Gastrocnemius medialis (tissue), 4 donors: ENCODE measurements at places on chromosomes 13 and 19.
A peak's percentile ranks its signal among the peaks of the same experiment; 100 is the strongest.

GRCh38 chr13:76967031-76967430, 18.7 kb downstream of the ACOD1 start:
- no peak for DNase-seq

DNA sequence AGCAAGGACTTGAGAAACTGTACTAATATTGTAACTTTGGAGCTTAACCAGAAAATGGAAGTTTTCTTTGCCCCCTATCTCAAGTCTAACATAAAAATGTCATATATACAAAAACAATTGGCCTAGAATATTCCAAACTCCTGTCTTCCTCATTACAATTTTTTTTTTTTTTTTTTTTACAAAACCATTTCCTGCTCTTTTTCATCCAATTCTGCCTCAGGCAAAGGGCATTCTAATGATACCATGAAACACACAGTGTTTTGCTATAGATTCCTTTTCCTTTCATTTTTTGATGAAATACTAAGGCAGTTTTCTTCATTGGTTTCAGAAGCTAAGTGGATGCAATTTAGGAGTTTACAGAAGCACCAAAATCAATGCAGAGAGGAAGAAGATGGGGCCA, 119.7 kb downstream of the LHFPL6 start:
- no peak for DNase-seq

DNA sequence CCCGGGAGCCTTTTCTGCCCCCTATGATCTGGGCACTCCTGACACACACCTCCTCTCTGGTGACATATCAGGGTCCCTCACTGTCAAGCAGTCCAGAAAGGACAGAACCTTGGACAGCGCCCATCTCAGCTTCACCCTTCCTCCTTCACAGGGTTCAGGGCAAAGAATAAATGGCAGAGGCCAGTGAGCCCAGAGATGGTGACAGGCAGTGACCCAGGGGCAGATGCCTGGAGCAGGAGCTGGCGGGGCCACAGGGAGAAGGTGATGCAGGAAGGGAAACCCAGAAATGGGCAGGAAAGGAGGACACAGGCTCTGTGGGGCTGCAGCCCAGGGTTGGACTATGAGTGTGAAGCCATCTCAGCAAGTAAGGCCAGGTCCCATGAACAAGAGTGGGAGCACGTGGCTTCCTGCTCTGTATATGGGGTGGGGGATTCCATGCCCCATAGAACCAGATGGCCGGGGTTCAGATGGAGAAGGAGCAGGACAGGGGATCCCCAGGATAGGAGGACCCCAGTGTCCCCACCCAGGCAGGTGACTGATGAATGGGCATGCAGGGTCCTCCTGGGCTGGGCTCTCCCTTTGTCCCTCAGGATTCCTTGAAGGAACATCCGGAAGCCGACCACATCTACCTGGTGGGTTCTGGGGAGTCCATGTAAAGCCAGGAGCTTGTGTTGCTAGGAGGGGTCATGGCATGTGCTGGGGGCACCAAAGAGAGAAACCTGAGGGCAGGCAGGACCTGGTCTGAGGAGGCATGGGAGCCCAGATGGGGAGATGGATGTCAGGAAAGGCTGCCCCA, 8.5 kb upstream of the CEACAM7 start:
- no peak for DNase-seq

- peak; percentile 9 for DNase-seq
Observed at GRCh38 chr19:37933937-37934358, 26.9 kb downstream of the SIPA1L3 start.

DNA sequence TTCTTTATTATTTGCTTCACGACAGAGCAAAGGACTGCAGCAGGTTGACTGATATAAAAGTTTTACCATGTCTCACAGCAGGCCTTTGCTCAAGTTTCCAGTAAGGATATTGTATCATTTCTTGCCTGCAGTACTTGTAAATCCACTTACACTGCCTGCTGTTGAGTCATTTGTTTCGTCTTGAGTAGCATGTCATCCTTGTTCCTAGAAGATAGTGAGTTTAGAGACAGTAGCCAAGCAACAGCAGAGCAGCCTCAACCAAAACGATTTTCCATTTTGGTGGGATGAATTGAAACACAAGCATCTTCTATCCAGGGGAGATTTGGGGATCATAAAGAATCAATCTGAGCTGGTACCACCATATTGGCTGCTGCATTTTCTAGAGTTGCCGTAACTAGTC, 24.0 kb upstream of the ALOX5AP start:
- DNase-seq: no peak

- no peak for DNase-seq
Observed at GRCh38 chr13:24148414-24149235, 11.9 kb upstream of the SPATA13 start.

DNA sequence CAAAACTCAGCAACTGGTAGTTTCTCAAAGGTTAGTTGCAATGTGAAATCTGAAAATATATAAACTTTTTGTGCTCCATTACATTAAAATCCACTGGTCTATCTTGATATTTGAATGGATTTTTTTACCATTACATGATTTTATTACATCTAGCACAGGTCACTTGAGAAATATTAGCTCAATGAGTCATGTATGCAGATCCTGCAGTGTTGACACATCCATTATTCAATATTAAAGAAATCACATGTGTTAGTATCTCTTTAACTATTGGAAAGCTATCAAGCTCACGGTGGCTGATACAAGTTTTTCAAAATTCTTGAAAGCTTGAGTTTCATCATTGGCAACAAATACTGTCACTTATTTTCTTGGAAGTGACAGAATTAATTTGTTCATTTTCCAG, 373.9 kb upstream of the TSHZ3 start:
- no peak for DNase-seq

DNA sequence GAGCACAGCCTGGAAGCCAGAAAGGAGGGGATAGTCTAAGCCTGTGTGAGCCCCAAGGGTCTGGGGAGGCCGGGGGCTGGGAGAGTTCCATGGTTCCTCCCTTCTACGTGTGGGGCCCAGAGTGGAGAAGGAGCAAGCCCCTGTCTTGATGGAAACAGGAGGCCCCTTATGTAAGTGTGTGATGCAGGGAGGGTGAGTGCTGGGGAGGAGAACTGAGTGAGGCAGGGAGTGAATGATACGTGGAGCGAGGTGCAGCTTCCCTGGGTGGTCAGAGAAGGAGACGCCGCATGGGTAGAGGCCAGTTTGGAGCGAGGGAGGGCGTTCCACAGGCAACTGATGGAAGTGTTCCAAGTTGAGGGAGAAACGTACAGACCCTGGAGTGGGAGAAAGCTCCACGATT, 16.0 kb downstream of the MAG start:
- no peak for DNase-seq

- DNase-seq: peak; percentile 22
Observed at GRCh38 chr19:39407660-39408391, 1.2 kb downstream of the ZFP36 start.

- no peak for DNase-seq
Observed at GRCh38 chr19:56670961-56671612, 470 bp downstream of the ZNF835 start.

GRCh38 chr13:77859450-77859849, 59.2 kb downstream of the EDNRB start:
- DNase-seq: no peak

DNA sequence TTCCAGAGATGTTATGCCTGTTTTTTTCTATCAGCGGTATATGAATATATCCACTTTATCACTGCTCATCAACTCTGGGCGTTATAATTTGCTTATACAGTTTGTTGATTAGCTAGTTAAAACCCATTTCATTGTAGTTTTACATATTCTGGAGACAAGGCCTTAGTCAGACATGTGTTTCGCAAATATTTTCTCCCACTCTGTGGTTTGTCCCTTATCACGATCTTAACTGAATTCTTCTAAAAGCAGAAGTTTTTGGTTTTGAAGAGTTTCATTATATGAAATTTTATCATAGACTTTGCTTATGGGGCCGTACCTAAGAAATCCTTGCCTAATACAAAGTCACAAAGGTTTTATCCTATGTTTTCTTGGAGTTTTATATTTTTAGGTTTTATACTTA, 84.6 kb downstream of the FRY start:
- DNase-seq: no peak

DNA sequence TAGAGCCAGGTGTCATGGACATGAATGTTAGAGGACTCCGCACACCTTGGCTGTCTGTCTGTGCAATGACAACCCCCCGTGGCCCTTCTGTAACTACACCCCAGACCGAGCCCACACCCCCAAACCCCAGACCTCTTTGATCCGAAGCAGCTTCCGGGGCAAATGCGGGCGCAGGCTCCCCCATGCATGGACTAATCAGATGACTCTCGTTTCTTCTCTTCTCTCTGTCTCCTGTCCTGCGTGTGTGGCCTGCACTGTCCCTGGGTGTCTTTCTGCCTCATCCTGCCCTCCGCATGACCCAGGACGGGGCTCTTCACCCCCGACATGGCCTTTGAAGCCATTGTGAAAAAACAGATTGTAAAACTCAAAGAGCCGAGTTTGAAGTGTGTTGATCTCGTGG, 38.9 kb downstream of the TMED1 start:
- DNase-seq: no peak

DNA sequence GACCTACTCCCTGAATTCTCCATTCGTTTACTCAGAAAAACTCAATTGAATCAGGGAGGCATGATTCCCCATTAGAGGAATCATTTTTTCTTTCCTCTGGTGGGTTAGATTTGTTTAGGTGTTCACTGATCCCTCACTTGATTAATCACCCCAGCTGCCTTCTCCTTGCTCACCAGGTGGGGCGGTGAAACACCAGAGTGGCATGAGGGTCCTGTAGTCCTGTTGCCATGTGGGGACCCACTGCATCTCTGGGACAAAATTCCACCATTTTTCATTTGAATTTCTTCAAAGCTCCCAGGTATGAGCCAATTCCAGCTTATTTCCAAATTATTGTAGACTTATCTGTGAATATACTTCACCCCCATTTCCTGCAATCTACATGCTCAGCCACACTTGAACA, 462.7 kb upstream of the ZNF507 start:
- DNase-seq: no peak

DNA sequence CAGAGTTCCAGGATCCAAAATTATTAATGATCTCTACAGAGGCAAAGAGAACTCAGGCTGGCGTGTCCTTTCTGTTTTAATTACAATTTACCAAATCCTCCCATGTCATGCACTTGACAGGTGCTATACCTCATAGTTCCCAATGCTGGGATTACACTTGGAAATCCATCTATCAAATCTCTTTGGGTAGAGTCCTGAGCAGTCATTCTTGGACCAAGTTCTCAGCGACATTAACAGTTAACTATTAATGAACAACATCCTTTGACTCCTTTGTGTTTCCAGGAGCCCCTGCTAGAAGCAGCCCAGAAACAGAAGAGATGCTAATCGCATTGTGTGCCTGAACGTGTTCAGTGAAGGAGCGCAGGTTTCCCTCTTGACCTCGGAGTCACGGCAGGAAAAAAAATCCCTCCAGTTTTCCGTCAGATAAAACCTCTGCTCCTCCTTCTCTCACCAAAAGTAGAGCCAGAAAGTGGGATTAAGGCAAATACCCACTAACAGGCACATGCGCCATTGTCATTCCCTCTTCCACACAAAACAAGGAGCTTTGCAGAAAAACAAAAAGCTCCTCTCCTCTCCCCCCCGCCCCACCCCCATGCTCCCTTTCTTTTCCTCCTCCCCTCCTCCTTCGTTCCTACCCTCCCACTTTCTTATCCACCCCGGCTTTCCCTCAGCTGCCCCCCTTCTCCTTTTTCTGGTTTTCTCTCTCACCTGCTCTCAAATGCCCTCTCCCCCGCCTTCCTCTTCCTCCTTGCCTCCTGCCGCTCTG, 224.7 kb downstream of the ZIC5 start:
- DNase-seq: no peak

DNA sequence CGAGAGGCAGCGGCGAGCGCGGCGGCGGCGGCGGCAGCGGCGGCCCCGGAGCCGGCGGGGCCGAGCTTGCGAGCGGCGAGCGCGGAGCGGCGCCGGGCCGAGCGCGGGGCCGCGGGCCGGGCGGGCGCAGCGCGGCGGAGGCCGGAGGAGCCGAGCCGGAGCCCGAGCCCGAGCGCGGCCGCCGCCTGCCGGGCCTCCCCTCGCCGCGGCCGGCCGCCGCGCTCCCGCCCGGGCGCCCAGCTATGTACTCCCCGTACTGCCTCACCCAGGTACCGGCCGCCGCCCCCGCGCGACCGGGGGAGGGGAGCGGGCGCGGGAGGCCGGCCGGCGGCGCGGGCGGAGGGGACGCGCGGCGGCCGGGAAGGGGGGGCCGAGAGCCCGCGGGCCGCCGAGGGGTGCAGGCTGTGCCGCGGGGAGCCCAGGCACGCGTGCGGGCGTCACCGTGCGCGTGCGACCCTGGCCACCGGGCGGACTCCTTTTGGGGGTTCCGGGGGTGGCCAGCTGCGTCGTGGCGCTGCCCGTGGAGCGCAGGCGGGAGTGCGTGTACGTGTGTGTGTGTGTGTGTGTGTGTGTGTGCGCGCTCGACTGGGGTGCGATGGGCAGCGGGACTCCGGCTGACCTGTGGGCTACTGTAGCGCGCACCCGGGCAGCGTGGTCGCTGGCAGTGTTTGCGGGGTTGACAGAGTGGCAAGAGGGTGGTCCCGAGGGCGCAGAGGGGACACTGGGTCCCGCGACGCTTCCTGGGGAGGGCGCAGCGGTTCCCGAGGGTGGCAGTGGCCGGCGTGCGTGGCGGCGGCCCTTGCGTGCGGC, 526 bp downstream of the NFIX start:
- no peak for DNase-seq

DNA sequence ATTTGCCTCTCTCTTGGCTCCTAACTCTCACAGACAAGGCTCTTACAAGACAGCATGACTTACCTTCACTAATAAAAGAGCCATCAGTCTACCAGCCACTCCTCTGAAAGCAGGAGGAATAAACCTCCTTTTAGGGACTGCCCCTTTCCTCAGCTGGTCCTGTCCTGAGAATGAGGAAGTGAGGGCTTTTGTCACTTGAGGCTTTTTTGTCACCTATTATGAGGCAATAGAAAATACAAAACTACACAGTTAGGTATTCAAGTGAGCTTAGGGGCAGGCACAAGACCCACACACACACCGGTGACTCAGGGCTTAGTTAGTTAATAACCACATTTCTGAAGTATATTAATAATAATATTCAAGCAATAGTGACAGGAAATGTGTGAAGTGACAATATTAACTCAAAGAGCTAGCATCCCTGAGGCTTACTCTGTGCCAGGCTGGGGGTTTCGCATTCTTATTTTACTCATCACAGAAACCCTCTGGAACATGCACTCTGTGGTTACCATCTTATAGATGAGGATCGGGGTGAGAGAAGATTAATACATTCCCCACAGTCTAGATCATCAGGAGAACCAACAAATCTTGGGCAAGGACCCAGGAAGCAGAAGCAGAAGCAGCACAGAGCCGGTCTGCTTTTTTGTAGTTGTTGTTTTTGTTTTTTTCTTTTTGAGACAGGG, 379.9 kb downstream of the LIG4 start:
- no peak for DNase-seq
